ENCODE measurements at places on chromosomes 2 and 18.

- no peak for DNase-seq
Observed at GRCh38 chr2:219285373-219285735, 6.2 kb downstream of the DNAJB2 start.

GRCh38 chr2:64478502-64479230, 24.7 kb downstream of the LGALSL start:
- no peak for DNase-seq

- DNase-seq, result no peak
Observed at GRCh38 chr2:234279637-234280036, 217.2 kb downstream of the ARL4C start.

DNA sequence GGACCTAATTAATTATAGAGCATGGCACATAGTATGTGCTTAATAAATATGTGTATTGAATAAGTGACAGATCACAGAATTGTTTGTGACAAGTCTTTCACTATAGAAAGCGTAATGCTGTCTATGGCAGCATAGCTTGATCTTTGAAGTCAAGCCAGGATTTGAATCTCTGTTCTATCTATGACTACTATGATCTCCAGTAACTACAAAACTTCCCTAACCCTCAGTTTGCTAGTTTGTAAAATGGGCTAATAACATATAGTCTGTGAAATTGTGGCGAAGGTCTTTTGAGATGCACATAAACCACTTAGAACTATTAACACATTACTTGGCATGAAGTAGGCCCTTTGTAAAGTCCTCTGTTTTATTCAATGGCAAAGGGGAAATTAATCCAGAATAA, 4.0 kb upstream of the FHL2 start:
- DNase-seq, result no peak

- DNase-seq, result no peak
Observed at GRCh38 chr18:24128700-24129099, 10.2 kb upstream of the CABYR start.

DNA sequence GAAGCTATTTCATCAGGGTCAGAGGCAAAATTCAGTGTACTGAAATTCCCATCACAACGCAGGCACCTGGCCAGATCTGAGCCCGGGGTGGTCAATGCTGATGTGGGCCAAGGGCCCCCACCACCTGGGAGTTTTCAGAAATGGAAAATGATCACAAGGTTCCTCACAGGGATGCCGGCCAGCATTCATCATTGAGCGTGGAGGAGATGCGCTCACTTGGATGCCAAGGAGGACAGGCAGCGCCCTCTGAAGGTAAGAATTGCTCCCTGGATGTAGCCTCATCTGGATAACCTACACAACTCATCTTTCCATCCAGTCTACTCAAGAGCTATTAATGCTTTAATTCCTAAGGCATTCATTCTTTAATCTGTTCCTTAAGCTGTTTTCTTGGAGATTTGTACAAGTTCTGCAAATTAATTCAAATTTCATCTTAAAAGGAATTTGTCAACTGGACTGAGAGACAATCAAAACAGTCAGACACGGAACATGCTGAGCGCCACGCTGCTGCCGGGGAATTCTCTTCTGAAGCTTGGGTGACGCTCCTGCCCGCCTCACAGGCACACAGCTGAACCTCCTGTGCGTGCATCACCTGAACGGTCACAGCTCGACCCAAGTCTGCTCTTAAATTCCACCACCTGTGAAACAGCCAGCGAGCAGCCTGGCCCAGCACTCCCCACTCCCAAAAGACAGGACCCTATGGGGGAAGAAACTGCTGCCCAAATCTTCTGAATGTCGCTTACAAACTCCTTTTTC, 206.7 kb downstream of the HDAC4 start:
- no peak for DNase-seq

GRCh38 chr18:47901624-47902362, 28.7 kb downstream of the SMAD2 start:
- DNase-seq, result no peak

GRCh38 chr18:24326211-24326610, 71.4 kb downstream of the OSBPL1A start:
- DNase-seq, result no peak

DNA sequence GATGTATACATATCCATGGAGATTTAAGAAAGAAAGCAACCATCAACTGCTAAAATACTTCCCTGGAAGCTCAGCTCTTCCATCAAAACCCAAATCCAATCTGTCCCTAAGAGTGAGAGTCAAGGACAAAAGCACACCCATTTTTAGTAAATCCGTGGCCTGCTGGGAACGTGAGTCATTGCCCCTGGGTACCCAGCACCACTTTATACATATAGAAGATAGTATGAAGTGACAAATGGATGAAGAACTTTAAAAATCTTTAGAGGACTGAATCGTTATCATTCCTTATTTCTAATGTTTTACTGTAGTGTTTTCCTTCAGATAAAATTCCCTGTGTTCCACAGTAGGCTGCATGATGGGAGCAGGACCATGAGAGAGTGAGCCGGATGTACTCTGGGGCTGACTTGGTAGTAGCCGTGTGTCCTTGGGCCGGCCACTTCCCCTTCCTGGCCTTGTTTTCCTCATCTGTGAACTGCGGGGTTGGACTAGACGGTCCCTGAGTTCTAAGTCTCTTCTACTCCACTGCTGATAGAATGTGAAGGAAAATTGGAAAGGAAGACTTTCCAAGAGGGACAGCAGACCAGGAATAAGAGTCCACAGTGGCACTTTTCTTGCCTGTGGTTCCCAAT, 28.5 kb upstream of the CEP68 start:
- DNase-seq, result no peak

- no peak for DNase-seq
Observed at GRCh38 chr2:226601881-226602662, 197.5 kb downstream of the IRS1 start.

GRCh38 chr2:55949613-55950012, 26.0 kb upstream of the EFEMP1 start:
- DNase-seq, result no peak

GRCh38 chr2:27442920-27443282, 720 bp downstream of the KRTCAP3 start:
- DNase-seq, result no peak

DNA sequence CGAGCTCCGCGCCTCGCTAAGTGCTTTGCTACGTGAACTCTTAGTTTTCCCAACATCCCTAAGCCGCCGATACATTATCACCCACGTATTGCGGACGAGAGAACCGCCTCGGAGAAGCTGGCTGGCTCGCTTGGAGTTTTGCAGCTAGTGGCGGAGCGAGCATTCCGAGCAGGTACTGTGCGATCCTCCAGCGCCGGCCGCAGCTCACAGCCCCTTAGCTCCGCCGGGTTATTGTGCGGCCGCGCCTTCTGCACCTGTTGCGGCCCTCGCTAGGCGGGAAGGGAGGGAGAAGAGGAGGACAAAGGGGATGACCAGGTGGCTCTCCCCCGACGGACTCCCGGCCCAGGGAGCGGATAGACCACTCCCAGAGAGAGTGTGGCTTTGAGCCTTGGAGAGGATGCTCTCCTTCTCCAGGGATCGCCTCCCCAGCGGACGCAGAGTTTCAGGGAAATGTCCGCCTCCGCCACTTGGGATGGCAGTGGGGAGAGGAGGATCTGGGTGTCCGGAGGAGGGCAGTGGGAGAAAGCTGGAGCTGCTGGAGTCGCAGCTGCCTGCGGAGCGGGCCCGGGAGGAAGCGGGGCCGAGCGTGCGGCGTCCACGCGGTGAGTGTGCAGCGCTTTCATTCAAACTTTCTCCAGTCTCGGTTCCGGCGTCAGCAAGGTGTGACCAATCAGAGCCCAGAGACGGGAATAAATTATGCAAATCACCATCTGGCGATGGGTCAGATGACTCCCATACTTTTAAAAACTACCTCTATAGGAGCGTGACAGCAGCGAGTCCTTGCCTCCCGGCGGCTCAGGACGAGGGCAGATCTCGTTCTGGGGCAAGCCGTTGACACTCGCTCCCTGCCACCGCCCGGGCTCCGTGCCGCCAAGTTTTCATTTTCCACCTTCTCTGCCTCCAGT, at the start of gene LIPG:
Gene LIPG, plus strand, starts transcription at position 769 of the 905 bp plus-strand sequence. CDS start 252 bp downstream, outside the sequence.
- no peak for DNase-seq

DNA sequence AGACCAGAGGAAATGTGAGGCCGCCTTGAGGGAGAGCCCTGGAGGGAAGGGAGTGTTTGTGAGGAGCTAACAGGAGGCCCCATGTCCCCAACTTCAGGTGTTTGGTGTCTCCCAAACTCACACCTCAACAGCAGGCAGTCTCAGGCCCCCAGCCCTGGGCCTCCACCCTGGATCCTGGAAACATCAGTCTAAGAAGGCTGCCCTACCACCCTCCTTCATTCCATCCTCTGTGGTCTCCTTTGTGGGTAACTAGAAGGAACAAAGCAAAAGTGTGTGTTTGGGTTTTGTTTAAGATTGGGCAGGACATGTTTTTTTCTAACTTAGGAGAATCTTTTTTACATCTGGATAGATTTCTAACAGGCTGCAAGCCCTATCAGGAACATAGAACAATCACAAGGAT, 404.3 kb downstream of the BCL11A start:
- DNase-seq, result no peak

GRCh38 chr2:20604401-20604911, 46.4 kb downstream of the HS1BP3 start:
- DNase-seq, result no peak

DNA sequence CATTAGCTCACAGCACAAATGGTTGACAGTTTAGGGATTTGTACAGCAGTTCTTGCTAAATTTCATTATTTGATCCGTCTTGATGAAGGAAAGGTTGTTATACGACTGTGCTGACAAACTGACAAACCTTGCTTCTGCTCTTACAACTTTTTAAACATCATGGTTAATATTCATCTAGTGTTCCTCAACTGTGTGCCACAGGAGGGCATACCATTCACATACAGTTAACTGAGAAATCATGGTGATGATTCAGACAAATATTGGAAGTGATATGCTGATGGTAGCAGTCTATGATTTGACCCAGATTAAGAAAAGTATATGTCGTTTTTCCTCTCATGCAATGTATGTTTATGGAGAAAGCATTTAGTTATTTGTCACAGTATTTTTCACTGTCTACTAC, 129.8 kb upstream of the FSIP2 start:
- no peak for DNase-seq

- no peak for DNase-seq
Observed at GRCh38 chr18:59884351-59884750, 15.4 kb upstream of the PMAIP1 start.

DNA sequence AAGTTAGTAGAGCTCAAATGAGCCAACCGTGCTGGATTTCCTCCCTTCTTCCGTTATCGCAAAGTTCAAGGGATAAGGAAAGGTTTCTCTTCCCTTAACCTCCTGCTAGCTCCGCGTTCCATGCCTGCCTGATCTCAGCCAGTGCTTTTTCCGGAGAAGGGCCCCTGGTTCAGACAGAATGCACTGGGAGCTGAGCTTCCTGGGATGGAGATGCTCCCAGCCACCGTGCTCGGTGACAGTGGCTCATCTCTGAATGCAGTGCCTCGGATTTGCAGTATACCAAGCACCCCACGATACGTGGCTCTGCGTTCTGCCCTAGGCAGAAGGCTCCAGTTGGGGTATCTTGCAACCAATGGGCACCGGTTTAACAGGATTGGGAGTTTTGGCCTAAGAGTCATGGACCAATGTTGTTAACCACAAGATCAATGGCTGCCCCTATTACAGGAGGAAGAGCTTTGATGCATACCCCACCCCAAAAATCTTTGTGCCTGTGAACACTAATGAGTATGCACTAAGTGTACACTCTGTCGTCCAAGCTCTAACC, 876 bp downstream of the CNTNAP5 start:
- no peak for DNase-seq

- DNase-seq, result no peak
Observed at GRCh38 chr2:20640411-20641122, 10.3 kb downstream of the HS1BP3 start.

- no peak for DNase-seq
Observed at GRCh38 chr2:162243294-162243693, at the start of gene FAP. Gene FAP (minus strand): TSS chr2:162243445. CDS start chr2:162243327, 118 bp downstream.

- DNase-seq, result no peak
Observed at GRCh38 chr2:47530105-47530760, 127.3 kb downstream of the MSH2 start.

DNA sequence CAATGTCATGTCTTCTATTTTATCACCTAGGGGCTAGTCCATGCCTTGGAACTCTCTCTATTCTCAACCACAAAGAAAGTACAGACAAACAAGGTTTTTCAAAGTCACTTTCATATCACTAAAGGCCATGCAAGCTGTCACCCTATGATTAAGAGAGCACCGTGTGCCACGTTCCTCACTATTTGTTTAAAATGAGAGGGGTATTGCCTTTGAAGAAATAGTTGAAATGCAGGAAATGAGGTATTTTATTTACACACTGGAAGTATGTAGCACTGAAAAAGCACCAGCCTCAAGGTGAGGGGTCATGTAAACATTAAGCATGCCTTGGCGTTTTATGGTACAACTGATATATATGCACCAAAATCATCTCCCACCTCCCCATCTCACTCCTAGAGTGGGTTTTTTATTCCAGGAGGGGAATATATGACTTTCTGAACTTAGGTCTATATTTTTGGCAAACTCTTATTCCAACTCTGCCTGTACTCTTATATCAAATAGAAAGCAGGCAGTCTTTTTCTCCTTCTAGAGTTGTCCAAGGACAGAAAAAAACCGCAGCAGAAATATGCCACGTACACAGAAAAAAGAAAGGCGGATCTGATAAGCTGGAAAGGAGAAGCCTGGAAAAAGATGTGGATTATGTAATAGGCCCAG, 53.5 kb downstream of the VSNL1 start:
- DNase-seq, result no peak

DNA sequence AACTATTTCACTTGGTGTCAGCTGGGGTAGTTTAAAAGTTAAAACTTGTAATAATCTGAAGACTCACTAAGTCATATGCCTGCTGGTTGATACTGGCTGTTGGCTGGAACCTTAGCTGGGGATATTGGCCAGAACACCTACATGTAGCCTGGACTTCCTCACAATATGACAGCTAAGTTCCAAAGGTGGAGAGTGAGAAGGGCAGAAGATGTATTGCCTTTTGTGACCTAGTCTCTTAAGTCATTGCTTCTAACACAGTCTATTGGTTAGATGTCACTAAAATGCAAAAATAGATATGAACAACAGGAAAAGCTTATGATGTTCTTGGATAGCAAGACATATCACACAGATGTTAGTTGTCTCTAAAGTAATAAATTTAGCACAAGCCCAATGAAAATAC, 113.2 kb upstream of the CHAC2 start:
- DNase-seq, result no peak

DNA sequence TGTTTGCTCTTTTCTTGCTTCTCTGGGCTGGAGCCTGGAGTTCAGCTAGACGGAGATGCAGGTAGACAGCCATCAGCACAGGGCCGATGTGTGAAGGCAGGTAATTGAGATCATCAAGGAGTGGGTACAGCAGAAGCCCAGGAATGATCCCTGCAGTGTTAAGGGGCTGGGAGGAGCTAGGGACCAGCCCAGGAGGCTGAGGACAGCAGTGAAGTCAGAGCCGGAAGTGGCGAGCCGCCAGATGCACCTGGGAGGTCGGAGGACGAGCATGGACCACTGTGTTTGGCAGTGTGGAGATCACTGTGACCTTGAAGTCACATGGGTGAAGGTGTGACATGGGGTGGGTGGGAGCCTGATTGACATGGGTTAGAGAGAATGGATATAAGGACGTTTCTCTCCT, 6.2 kb upstream of the ZNF236 start:
- no peak for DNase-seq

- no peak for DNase-seq
Observed at GRCh38 chr2:145760781-145761649, 1241.1 kb upstream of the ZEB2 start.

- DNase-seq, result no peak
Observed at GRCh38 chr2:157843081-157843480, 33.0 kb downstream of the ACVR1 start.

- DNase-seq, result no peak
Observed at GRCh38 chr2:177489719-177490301, 97.2 kb downstream of the AGPS start.

Measured in stimulated activated CD8-positive, alpha-beta memory T cell treated with anti-CD3 and anti-CD28 coated beads, Interleukin-4, amount 100 ng/mL, for 1 hour (primary cell).